ENCODE measurements at places on chromosomes 13 and 19. TPM values are rescaled to one million over a fixed set of nuclear protein-coding genes. Genes with fewer than 3 reads are reported as not detected.

Gene ZNF709
- total RNA-seq, result 5.1 TPM

Gene DCLK1
- total RNA-seq, result 0.39 TPM

Gene COX7A1
- total RNA-seq, result 4.9 TPM

Gene ZNF536
- total RNA-seq, result not detected

Gene HIPK4
- 0.39 TPM for total RNA-seq

Gene DMPK
- total RNA-seq, result 18.5 TPM

Gene OR10H2
- not detected for total RNA-seq

Gene SLC46A3
- total RNA-seq, result 1.6 TPM

Gene MEIOSIN
- not detected for total RNA-seq

Gene OVOL3
- not detected for total RNA-seq

Gene FLT3LG
- total RNA-seq, result 0.79 TPM

Gene DGKH
- 5.5 TPM for total RNA-seq

Gene LSM14A
- total RNA-seq, result 91.0 TPM

Gene TTYH1
- total RNA-seq, result under 0.01 TPM

Gene ZNF888
- total RNA-seq, result 12.3 TPM

Gene MISP3
- 0.22 TPM for total RNA-seq

Gene ATP8A2
- total RNA-seq, result 0.39 TPM

Gene CLIP3
- total RNA-seq, result 6.3 TPM

Gene ZNF575
- under 0.01 TPM for total RNA-seq
